ENCODE measurements at places on chromosomes 6 and 20.
A peak's percentile ranks its signal among the peaks of the same experiment; 100 is the strongest.

DNA sequence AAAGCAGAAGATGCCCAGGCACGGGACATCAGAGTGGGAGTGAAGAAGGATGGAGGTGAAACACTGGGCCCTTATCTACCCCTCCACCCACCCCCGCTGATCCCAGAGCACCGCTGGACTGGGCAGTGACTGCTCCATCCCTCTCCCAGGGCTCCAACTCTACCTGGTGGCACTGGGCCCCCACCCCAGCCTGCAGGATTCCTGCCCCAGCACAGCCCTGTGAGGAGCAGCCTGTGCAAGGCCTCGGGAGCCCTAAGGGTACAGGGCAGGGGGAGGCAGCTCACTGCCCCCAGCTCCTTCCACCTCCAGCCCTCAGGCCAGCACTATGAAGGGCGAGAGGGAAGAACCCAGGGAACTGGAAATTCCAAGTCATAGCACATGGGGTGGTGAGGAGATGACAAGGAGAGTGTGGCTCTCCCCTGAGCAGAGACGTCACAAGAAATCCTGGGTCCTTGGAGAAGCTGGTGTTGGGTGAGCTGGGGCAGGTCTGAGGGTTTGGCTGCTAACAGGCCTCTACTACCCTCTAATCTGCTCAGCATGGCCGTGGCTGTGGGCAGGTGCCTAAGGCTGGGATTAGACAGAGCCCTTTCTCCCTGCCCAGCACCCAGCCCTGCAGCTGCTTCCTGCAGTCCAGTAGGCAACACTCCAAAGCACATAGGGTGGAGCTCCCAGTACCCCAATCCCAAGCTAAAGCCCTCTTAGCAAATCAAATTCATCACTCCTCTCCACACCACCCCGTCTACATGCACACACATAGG, 3.5 kb downstream of the CST3 start:
- DNase-seq = no peak

DNA sequence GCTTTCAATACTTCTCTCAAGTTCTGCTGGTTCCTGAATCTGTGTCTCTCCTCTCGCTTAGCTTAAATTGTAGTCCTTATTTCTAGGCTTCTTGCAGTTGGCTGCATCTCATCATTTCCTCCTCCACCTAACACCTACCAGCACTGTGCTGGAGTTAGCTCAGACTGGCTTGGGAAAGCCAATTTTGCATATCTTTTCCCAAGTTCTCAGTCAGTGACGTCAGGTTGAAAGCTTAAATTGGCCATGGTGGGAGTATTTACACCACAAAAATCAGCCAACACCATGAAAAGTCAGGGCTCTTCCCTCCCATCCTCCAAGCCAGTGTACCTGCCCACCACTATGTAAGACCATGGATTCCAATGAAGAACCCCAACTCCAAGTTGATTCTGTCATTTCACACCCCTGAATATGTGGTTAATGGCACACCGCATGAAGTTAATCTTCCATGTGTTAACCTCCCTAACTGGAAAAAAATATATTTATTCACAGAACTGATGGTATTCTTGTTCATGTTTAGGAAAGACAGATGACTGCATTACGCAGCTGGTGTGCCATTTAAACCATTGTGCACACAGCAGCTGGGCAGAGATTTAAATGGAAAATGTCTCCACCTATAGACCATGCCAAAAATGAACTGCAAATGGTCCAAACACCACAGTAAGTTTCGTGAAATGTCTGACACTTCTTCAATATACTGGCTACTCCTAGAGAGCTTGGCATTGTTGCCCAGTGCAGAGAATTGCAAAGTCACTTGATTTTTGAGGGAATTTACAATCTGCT, 274.1 kb upstream of the MAP3K7 start:
- no peak for DNase-seq

GRCh38 chr20:47335251-47336128, 21.0 kb downstream of the ZMYND8 start:
- DNase-seq = no peak

GRCh38 chr6:6362056-6362840, 41.8 kb upstream of the F13A1 start:
- no peak for DNase-seq

- DNase-seq = no peak
These were observed 12.0 kb downstream of the RAB23 start for GRCh38 chr6:57210060-57210459.

GRCh38 chr6:72963946-72964345, 261.4 kb downstream of the KHDC1L start:
- no peak for DNase-seq

DNA sequence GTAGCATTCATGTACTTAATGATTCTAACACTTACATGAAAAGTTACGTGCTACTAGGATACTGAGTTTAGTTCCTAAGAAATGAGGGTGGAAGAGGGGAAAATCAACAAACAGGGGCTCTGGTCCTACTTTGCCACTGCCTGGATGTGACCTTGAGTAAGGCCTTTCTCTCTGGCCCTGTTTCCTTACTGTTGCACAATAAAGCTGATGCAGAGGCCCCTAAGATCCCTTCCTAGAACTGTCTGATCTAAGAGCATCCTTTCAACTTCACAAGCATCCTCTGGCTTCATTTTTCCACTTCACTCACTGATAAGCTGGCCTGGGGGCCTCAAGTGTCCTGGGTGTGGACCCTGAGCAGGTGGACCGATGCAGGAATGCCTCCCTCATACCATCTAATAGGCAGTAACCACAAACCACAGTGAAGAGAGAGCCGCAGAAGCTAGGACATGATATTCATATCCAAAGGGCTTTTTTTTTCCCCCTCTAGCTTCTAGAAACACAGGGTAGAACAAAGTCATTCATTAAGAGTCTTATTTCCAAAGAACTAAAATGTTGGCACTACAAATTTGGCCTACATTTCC, 21.6 kb downstream of the FKBP1A start:
- no peak for DNase-seq

DNA sequence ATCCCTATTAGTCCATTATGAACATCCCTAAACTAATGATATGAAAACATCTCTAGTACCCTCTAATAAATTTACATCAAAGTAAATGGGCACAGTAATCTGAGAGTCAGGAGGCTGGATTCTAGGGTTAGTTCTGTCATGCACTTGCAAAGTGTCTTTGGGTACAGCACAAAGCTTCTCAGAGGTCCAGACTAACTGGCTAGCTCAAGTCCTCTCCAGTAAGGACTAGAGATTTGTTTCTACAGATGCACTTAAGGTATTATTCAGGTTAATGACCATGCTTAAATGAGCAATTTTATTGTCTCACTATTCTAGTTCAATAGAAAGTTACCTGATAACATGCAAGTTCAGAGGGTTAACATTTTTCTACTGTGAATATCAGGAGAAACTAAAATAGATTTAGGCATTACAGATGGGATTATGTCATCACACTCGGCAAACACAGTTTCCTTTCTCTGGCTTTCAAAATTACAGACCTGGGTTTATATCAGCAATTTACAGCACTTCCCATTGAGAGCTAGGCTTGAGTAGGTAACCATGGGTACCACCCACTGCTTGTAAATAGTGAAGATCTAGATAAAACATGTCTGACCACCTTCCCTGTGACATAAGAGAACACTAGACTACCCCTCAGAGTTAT, 402.9 kb upstream of the RUNX2 start:
- DNase-seq = no peak

- DNase-seq = no peak
These were observed 57.7 kb downstream of the PRPH2 start for GRCh38 chr6:42664718-42665117.

DNA sequence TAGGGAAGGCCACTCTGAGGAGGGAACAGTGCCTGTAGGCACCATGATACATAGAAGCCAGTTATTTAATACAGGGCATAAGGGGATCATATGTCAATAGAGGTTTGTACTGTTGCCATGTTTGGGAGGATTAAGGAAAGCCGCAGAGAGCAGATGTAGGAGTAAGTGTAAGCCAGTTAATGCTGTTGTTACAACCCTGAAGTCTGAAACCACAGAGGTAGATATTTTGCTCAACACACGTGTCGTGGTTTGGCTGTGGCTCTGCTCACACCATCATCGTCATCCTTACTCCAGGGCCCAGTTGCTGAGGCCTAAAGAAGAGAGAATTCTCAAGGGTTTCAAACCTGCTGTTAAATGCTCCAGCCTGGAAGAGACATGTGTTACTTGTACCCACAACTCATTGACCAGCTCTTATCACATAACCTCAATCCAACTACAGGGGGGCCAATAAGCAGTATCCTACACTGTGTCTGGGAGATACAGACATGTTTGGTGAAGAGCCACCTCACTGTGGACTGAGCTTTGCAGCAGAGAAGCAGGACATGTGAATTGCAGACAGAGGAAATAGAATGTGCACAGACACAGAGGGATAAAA, 31.0 kb upstream of the PSMF1 start:
- no peak for DNase-seq

GRCh38 chr6:143822584-143823024, 20.5 kb upstream of the LTV1 start:
- no peak for DNase-seq

DNA sequence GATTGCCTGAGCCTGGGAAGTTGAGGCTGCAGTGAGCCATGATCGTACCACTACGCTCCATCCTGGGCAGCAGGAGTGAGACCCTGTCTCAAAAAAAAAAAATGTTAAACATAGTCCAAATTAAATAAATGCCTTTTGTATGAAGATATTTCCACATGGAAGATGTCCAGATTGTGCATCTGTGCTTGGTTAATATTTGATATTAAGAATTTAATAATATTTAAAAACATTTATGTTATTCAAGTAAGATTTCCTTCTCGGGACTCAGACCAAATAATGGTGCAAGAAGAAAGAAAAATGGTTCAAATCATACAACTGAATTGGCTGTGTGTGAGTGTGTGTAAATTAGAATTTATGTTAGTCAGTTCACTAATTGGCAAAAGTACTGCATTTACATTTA, 202.5 kb downstream of the TBC1D7 start:
- no peak for DNase-seq

DNA sequence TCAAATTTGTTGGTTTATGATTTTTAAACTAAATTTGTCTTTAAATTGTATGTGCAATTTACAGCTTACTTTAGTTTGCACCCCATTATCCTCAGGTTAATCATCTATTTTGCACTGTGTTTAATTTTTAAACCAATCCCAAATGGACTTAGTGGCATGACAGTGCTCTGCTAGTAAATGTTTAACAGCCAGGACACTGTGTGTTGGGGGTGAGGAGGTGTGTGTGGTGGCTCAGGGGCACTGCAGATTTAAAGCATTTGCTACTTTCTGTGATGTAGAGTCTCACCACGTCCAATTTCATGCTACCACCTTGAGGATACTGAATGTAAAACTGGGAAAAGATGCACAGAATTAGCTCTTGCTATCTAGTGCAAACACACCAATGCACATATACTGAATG, 225.7 kb downstream of the HAO1 start:
- DNase-seq = no peak

GRCh38 chr20:15528391-15529111, 1044.7 kb downstream of the KIF16B start:
- DNase-seq = no peak

DNA sequence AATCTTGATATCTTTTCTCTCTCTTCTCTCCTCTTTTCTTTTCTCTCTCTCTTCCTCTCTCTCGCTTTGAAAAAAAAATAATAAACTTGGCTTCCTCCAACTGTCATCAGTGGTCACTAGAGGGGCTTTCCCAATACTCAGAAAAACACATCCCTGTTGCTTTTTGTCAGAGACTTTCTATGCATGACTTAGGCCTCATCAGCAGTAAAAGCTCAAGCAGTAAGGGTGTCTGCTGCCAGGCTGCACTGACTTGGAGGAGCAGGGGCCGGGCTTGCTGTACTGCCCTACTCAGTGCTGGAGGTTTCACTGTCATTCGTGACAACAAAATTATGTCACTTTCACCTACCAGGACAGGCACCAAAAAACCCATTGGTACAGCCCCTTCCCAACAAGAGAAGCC, 272.0 kb downstream of the ADGB start:
- no peak for DNase-seq

- peak; percentile 35 for DNase-seq
These were observed 40.4 kb upstream of the ARG1 start for GRCh38 chr6:131532580-131533039.

GRCh38 chr20:41342474-41343464, 2.1 kb downstream of the LPIN3 start:
- DNase-seq = no peak

DNA sequence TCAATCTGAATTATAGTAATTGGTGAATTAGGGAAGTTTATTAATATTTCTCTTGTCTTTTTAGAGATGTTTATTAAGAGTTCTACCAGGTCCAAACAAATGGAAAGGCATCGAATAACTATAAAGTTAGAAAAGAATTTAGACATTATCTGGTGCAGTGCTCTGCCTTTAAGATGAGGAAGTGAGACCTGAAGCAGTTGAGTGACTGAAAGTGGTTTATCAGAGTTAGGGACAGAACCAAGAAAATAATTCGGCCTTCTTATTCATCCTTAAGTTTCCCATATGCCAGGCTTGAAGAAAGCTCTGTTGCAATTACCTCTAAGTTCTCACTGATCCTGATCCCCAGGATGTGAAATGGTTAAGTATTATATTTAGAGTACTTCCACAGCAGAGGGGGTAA, 94.2 kb upstream of the FLRT3 start:
- DNase-seq = no peak
